ENCODE measurements at places on chromosomes 5 and 9.

- DNase-seq, result no peak
These were observed 458.0 kb upstream of the IZUMO3 start for GRCh38 chr9:25003686-25004085.

DNA sequence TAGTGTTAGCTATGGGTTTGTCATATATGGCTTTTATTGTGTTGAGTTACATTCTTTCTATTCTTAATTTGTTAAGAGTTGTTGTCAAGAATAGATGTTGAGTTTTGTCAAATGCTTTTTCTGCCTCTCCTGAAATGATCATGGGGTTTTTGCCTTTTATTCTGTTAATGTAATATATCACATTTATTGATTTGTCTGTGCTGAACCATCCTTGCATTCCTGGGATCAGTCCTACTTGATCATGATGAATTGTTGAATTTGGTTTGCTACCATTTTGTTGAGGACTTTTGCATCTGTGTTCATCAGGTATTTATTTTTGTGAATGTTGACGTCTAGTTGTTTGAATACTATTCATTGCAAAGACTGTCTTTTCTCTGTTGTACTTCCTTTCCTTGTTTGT lies 23.9 kb downstream of the RIC1 start:
- no peak for DNase-seq

DNA sequence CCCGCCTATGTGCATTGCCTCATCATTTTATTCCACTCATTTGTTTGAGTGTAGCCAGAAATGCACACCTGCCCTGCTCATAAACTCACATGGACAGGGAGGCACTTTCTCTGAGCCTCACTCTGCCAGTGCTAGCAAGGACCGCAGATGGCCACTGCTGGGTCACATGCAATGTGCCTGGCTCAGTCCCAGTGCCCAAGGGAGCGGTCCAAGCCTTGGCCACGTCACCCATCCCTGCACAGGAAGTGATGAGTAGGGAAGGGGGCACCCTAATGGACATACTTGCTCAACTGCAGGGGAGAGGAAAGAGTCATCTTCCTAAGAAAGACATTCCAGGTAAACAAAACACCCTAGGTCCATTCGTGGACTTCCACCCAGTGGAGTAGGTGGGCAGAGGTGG lies 630.9 kb downstream of the IRX1 start:
- no peak for DNase-seq

DNA sequence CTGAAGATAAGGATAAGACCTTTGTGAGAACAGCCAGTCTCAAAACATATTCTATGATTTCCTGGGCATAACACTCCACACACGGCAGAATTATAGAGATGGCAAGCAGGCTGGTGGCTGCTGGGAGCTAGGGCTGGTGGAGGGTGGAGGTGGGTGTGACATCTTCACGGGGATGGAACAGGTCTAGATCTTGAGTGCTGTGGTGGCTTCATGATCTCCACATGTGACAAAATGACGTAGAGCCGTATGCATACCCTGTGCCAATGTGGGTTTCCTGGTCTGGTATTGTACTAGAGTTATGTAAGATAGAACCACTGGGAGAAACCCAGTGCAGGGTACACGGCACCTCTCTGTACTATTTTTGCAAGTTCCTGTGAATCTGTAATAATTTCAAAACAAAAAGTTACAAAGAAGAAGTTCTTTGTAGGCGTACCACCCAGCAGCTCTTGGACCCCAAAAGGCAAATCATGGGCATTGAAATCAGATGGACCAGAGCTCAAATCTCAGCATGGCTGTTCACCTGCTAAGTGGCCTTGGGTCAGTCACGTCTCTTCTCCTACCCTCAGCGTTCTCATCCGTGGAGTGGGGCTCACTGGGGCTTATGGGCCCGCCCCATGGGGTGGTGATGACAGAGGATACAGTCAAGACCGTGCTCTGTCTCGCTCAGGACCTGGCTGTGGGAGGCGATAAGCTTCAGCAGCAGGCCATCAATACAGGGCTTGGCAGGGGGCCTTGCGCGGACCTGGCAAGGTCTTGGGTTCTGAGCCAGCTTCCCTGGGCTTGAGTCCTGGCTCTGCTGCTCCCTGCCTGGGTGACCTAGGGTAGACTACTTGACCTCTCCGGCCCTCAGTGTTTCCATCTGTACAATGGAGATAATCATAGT lies 74.7 kb upstream of the UNC5A start:
- DNase-seq, result no peak

GRCh38 chr5:176491101-176491502 lies 42.9 kb downstream of the FAF2 start:
- DNase-seq, result no peak

DNA sequence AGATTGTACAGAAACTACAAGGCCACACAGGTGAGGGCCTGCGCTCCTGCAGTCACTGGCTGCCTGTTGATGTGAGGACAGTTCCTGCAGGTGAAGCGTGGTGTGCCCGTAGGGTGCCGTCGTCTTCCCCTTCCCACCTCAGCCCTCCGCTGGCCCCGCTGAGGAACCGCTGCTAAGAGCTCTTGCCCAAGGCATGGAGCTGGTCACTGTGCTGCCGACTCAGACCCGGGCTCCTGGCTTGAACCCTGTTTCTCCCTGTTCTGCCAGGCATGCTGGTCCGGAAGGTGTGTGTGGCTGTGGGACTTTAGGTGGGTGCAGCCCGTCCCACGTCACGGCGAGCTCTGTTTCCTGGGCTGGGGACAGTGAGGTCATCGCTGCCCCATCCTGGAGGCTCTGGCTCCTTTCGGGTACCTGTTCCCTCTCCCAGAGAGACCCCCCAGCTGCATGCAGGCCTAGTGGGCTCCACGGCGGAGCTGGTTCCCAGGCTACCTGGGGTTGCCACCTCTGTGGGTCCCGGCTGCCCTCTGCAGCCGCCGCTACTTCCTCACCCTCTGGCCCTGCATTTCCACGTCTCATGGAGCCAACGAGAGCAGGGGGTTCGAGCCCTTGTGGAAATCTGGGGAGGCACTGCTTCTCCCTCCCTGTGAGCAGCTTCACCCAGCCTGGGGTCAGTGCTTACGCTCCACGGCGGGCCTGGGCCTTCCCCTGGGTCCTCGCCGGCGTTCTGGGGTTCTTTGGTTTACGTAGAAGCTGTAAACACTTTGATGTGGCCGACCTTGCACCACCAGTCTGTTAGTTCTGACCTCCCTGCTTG lies 7.6 kb downstream of the RNU6ATAC start:
- DNase-seq, result no peak

- no peak for DNase-seq
These were observed 68.2 kb upstream of the CKMT2 start for GRCh38 chr5:81164936-81165335.

- DNase-seq, result peak; percentile 54
These were observed 17.1 kb upstream of the NRARP start for GRCh38 chr9:137319011-137319738.

- DNase-seq, result no peak
These were observed 668 bp downstream of the GLIS3 start for GRCh38 chr9:4299005-4299795.
